Bronchial epithelial cell (primary cell): ENCODE measurements at places on chromosomes 5 and 9. TPM values are rescaled to one million over a fixed set of nuclear protein-coding genes. Genes with fewer than 3 reads are reported as not detected.

Gene IL5
- not detected in 2 replicates for total RNA-seq

GRCh38 chr5:124867137-124867704 is 120.8 kb upstream of the ZNF608 start:
- DNase-seq, result peak; percentile 49

GRCh38 chr9:88802533-88802932 is 188.7 kb upstream of the S1PR3 start:
- DNase-seq, result no peak

- no peak for DNase-seq
Measured at GRCh38 chr9:87587356-87587745, 89.7 kb downstream of the DAPK1 start.

GRCh38 chr5:163478126-163478981 is 17.9 kb downstream of the HMMR start:
- peak; percentile 72 for DNase-seq

Gene HTR4
- total RNA-seq, result 0.26 TPM in 1 of 2 replicates, not detected in the other

- no peak for DNase-seq
Measured at GRCh38 chr5:14195588-14195987, 52.4 kb downstream of the TRIO start.

DNA sequence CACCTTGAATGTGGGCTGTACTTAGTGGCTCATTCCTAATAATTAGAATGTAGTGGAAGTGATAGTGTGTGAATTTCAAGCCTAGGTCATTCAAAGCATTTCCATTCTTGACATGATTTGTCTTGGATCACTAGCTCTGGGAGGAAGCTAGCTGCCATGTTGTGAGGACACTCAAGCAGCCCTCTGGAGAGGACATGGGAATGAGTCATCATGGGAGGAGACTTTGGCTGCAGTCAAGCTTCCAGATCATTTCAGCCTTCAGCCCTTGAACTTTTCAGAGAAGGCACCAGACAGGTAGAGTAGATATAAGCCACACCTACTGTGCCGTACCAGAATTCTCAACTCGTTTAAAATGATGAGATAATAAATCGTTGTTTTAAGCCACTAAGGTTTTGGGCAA is 506.9 kb downstream of the ZNF608 start:
- DNase-seq, result no peak

Gene PCDHA11
- total RNA-seq, result 0.79 and 1.8 TPM in 2 replicates

- no peak for DNase-seq
Measured at GRCh38 chr5:156640691-156641241, 209.3 kb upstream of the PPP1R2B start.

- DNase-seq, result no peak
Measured at GRCh38 chr9:4997196-4997595, 12.1 kb downstream of the JAK2 start.

DNA sequence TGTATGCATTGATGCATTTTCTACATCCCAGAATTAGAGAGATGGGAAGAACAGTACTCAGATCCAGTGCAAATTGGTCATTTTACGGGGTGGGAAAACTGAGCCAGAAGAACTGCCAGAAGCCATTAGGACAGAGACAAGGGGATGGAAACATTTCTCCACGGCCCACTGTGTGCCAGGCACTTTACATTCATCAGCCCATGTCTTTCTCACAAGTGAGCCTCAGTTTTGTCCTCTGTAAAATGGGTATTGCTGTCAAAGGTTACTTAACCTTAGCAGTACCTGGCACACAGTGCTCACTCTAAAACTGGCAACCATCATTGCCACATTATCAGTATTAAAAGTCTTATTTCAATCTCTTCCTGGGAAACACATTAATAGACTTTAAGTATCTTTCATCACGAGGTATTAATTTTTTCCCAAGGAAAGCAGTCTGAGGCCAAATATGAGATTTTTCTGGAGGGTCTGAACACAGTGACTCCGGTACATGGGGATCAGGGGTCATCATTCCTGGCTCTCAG is 5.2 kb downstream of the DUSP1 start:
- DNase-seq, result peak; percentile 80

GRCh38 chr5:14816999-14817761 is 54.4 kb downstream of the ANKH start:
- DNase-seq, result peak; percentile 90

- no peak for DNase-seq
Measured at GRCh38 chr5:99369797-99370593, 441.2 kb upstream of the CHD1 start.

GRCh38 chr9:86452201-86452828 is 98.1 kb upstream of the TUT7 start:
- DNase-seq, result no peak

DNA sequence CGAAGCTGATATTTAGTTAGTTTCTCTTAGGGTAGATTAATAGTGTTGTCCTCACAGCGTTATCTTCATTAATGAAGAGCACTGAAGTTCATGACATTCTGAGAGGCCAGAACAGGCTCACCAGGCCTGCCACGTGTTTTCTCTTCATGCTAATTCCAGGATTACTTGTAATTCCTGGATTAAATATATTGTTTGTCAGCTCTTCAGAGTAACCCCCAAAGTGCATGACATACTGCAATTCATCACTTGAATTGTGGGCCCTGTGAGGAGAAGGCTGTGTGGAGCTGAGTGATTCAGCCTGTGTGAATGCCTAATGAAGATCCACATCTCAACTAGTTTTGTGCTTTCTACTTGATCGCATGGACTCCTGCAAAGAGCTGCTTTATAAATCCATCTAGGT is 401.0 kb upstream of the ADAMTSL1 start:
- DNase-seq, result no peak

DNA sequence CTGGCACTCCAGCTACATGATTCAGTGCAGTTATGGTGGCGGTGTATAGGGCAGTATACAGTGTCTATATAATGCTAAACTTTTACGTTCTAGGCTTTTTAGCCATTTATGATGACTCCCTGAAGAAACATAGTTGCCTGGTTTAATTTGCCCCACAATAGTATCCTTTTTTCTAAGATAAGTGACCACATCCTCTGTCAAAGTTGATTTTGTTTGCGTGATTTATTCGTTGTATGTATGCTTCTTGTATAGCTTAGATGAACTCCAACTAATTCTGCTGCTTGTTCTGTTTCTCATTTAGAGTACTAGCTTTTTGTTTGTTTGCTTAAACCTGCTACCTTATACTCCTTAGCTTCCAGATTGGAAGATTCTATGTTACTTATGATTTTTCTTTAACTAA is 83.6 kb downstream of the ERMP1 start:
- DNase-seq, result no peak

DNA sequence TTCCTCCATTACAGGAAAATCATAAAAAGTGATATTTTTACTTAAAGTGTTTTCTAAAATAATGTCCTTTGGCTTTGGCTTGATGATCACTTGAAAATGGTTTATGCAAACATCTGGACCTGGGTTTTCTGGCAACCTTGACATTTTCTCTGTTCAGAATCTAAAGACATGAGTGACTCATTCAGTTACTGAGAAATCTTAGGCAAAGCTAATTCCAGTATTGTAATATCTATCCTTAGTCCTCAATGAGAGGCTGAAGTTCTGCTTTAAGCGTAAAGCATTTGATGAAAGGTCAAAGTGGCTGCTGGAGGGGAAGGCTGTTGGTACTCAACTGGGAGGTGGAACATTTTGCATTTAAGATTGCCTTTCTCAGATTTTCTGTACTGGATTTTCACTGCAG is 2.3 kb downstream of the MAN2A1 start:
- DNase-seq, result peak; percentile 36

DNA sequence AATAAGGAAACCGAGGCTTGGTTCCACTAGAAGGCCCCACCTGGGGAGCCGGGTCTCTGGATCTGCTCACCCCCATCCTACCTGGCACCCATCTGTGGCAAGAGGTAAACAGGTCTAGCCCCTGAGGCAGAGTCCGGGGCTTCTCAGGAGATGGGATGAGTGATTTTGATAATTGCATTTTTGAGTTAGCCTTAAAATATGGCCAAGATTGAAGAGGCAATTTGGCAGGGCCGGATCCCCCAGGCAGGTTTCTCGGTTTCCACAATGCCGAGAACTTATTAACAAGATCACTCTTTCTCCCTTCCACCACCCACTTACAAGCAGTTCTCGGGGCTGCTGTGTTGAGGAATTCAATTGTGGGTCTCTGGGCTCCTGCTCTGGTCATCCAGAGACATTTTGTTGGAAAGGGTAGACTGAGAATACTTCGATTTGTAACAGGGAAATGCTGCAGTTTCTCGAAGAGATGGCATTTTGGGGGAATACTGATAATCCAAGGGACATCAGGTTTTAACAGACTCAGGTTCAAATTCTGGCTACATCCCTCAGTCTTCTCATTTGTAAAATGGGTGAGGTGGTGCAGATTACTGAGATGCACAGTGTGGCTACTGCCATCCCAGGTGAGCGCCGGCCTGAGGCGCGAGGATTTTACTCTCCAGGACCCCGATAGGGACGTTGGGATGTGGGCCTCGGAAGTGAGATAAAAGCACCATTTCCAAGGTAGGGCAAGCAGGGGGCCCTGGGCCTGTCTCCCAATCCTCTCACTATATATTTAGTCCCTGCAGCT is 194.2 kb downstream of the CDK5RAP2 start:
- DNase-seq, result no peak

GRCh38 chr5:142280066-142281007 is 44.5 kb downstream of the SPRY4 start:
- no peak for DNase-seq

Gene SLC27A4
- 19.7 and 34.8 TPM in 2 replicates for total RNA-seq

Gene LHX6
- total RNA-seq, result 0.13 and 0.26 TPM in 2 replicates

DNA sequence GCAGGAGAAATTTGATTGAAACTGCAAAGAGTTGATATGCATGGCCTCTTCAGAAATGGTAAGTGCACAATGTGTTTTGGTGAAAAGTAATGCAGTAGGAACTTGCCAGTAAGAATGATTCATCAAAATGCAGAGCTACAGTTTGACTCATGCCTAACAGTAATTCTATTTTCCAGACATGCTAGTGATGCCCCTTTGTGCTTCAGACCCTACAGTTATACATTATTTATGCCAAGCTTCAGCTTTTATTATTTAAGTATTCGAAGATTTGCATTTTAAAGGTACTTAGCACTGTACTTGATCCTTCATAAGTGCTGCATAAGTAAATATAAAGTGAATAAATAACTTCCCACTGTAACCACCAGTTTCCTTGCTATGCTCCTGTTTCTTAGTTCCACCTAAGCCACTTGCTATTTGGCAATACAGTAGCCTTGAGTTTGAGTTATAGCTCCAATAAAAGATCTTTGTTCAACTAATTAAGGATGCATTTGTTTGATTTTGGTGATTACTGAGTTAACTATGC is 3.6 kb upstream of the SPATA31E1 start:
- peak; percentile 77 for DNase-seq

- DNase-seq, result no peak
Measured at GRCh38 chr5:75199946-75200345, 36.7 kb downstream of the ANKRD31 start.

GRCh38 chr9:128204858-128205257 is 1.7 kb downstream of the DNM1 start:
- no peak for DNase-seq

DNA sequence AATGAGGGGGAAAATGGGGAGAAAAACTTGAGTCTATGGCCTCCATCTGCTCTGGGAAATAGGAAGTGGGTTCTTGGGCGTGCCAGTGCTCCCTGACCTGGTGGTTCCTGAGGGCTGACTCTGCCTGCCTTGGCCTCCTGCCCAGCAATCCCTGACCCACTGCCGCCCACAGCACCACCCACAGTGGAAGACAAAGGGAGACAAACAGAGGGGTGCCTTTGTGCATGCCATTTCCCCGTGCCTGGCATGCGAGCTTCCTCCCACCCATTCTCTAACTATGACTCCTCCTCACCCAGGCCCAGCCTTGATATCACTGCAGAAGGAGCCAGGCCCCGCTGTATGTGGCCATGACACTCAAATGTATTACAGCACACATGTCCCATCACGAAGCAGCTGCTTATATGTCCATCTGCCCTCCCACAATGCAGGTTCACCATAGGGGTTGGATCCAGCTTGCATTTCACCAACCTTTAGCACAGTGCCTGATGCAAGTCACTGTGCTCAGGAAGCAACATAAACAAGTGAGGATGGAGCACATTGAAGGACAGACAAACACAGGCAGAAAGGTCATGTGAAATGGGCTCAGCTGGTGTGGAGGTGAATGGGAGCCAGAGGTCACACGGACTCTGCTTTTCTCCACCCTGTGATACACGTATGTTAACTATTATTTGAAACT is 84.4 kb downstream of the ADRB2 start:
- DNase-seq, result peak; percentile 81

Gene GPX3
- 79.0 and 182 TPM in 2 replicates for total RNA-seq

DNA sequence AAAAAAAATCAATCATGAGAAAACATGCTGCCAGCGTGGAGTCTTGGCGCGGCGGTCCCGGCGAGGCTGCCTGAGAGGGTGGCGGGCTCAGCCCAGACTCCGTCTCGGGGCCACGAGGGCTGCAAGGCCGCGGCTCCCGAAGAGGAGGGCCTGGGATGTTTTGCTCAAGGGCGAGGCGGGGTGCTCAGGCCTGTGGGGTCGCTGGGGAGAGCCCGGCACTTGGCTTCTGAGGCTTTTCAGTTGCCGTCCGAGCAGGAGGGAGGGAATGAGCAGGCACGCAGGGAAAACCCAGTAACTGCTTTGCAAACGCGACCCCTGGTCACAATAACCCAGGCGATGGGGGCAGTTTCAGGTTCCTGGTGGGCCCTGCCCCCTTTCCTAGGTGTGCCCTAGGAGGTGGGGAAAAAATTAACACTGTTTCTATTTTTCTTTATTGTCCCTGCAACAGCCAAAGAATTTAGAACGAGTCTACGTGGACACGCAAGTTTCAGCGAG is 3.2 kb upstream of the IRX2 start:
- DNase-seq, result no peak

Gene OR1N1
- total RNA-seq, result not detected in 2 replicates

- DNase-seq, result peak; percentile 22
Measured at GRCh38 chr9:134666831-134667230, 25.2 kb downstream of the COL5A1 start.

DNA sequence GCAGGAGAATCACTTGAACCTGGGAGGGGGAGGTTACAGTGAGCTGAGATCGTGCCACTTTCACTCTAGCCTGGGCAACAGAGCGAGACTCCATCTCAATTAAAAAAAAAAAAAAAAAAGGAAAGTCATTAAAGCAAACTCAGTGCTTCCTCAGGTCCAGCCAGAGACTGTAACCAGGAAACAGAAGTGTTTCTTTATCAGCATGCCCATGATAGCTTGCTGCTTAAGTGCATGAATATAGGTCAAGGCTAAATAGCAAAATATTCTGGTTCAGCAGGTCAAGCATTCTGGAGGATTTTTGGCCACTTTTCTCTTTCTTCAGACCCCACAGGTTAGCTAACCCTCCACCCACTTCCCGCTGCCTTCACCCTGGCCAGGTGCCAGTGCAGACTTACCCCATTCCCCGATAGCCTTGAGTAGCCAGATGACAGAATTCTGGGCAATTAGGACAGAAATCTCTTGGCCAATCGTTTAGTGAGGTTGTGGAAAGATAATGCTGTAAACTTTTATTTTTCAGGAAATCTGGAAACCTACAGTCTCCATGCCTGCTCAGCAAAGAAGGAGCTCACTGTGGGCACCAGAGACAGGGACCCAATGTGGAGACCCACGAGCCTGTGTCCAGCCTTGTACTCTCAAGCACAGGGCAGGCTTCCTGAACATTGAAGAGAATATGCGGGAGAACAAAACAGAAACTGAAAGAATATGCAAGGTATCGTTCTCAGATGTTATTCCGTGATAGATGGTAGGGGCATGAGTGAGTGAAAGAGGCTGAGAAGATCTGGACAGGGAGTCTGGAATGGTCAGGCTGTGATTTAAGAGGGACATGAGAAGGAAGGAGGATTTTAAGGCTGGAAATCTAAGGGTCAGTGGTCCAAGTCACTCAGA is 4.2 kb upstream of the UGT3A2 start:
- DNase-seq, result no peak
